Stimulated activated naive CD8-positive, alpha-beta T cell treated with anti-CD3 and anti-CD28 coated beads, Interleukin-15, Interleukin-2, amounts not matched to agents 100 U/mL and 50 U/mL, for 24 hours (primary cell): ENCODE measurements at places on chromosomes 6 and 20.

GRCh38 chr6:105941621-105942412 is 144.3 kb upstream of the PRDM1 start:
- no peak for DNase-seq

GRCh38 chr20:15645816-15646215 is 927.4 kb downstream of the KIF16B start:
- DNase-seq: no peak

DNA sequence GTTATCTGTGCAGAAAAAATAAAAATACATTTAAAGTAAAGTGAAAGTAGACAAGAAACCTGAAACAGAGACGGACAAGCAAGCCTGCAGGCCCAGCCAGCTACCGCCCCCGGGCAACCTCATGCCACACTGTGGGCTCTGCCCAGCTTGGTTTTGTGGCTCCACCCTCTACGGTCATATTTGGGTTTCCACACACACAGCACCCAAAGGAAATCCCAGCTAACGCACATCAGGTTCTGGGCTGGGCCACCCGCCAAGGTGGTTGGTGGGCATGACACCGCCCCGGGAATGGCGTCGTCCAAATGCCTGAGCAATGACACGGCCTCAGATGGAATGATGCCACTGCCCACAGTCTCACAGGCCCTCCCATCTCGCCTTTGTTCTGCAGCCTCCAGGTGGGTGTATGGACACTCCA is 22.9 kb downstream of the FAM110A start:
- peak; percentile 64 for DNase-seq

DNA sequence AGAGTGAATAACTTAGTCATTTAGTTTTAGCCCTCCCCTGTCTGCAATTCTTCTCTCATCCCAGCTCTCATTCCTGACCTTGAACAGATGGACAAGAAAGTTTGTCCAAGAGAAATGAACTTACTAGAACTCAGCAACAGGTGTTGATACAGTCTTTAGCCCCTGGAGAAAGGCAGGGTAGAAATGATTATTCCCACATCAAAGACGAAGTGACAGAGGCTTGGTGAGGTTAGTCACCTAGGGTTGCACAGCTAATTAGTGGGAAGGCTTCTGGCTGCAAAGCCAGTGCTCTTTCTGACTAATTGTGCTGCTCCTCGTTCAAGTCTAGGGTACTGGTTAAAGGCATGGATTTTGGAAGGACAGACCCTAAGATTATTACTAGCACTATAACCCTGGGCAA is 4.5 kb downstream of the ZDHHC14 start:
- no peak for DNase-seq

DNA sequence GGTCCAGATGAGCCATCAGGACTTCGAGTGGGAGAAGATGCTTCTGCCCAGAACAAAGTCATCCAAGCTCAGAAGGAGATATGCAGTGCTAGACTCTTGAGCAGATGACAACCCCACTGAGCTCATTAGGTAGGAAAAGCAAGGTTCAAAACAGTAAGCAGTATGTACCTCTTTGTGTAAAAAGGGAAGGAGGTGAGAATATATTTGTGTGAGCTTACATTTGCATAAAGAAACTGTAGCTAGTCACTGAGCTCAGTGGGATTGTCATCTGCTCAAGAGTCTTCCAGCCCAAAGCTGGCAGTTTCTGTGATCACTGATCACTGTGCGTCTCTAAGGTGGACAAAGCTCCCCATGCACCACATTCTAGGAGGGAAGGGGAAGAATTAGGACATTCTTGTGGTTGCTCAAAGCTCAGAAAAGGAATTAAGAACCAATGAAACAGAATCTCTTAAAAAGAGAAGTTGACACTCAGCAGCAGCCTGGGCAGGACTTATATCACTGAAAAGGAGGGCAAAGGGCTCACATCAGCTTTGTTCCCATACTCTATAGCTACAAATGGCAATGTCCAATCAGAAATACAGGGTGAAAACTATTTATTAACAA is 90.0 kb upstream of the MAFB start:
- no peak for DNase-seq

DNA sequence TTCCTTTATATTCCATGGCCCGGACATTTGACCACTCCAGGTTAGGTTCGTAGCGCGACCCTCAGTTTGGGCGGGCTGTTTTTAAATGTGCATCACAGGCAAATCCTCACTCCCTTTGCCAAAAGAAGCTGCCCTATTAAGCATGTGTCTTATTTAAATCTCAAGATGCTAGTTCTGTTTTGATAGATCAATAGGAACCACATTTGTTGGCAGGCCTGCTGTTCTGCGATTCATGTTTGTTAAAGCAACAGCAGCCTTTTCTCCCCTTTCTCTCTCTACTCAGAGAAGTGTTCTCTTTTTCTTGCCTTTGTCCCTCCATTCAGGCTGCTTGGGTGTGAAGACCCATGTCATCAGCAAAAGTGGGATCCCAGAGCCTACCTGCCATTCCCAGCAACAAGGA is 212.0 kb upstream of the SSTR4 start:
- no peak for DNase-seq

- peak; percentile 19 for DNase-seq
Measured at GRCh38 chr6:151493804-151494234, at the start of gene CCDC170. CCDC170 (plus strand) TSS chr6:151494017; CDS start chr6:151494129, 112 bp downstream.

- no peak for DNase-seq
Measured at GRCh38 chr6:161673026-161673425, 399.2 kb upstream of the AGPAT4 start.

GRCh38 chr6:54787825-54788224 is 58.7 kb upstream of the FAM83B start:
- no peak for DNase-seq

GRCh38 chr20:39395478-39396291 is 433.5 kb downstream of the DHX35 start:
- no peak for DNase-seq

GRCh38 chr6:41356825-41357224 is 21.4 kb downstream of the NCR2 start:
- no peak for DNase-seq

DNA sequence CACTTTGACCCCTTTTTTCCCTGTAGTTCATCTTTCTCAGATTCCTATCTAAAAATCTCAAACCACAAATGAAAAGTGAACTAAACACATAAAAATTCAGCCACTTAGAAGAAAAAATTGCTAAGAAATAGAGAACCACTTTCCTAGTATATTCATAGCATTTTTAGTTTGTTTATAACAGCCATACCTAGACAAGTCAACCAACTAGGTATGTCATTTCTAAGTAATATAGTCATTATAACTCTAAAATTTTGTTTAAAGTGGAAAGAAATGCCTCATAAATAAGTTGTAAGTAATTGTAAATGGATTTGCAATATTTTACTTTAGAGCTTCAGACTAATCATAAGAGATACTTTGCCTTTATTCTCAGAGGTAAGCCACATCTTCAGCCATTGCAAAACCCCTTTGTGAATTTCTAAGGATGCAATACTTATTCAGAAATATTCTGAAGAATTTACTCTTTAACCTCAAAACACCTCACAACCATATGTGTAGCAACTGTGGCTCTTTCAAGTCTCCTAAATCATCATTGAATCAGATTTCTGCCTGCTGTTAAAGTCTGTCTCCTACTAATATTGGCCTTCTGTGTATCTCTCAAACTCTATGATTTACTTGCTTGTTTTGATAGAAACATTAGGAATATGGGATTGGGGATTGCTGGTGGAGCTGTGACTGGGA is 6.9 kb upstream of the SUMO4 start:
- DNase-seq: no peak

DNA sequence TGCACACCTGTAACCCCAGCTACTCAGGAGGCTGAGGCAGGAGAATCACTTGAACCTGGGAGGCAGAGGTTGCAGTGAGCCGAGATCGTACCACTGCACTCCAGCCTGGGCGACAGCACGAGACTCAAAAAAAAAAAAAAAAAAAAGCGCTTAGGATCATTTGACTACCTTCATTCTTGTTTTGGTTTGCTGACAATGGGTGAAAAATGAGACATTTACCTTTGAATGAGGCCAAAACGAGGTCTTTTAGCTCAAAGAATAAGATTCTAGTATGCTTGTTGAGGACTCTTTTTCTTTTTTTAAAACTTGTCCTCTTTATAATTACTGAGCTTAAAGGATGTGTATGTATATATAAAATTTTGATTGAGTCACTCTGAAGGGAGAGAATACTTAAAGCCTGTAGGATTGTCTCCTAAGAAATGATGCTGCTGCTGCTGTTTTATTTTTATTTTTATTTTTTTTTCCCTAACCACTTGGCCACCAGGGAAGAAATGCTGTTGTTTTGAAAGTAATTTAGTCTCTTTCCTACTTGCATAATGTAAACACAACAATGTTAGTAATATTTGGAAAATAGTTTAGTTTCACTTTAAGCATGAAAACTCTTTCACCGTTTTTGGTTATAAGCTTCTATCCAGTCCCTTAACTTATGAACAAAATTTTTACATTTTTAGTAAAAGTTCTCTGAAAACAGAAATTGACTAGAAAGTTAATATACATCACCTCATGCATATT is 7.9 kb downstream of the UBR2 start:
- no peak for DNase-seq

DNA sequence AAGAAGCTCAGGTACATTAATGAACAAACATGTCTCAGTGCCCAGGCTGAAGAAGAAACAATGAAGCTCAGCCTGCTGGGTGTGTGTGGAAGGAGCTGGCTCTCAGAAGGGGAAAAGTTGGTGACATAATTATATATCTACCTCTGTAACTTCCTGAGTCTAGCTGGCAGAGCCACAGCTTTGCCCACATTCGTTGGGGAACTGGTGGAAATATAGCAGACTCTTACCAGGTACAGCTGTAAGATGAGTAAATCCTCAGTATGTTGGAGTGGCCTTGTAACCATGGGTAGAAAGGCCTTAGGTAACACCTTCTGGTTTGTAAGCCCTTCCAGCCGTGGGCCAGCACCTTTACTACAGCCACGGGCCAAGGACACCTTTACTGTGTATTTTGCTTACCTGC is 29.9 kb upstream of the PNRC1 start:
- no peak for DNase-seq
